Body of pancreas (tissue), 4 donors: ENCODE measurements at places on chromosomes 7 and 10. TPM values are rescaled to one million over a fixed set of nuclear protein-coding genes. Genes with fewer than 3 reads are reported as not detected.

The JMJD1C gene
- 91.8 TPM for total RNA-seq

The BEND7 gene
- total RNA-seq: 13.7 TPM

The GJD4 gene
- not detected for total RNA-seq

The FLNC gene
- 1.8 TPM for total RNA-seq

The HOXA3 gene
- total RNA-seq: 1.6 TPM

The CNPY4 gene
- total RNA-seq: 2.3 TPM

The NPSR1 gene
- total RNA-seq: not detected

The NRG3 gene
- total RNA-seq: 0.26 TPM

The CPA2 gene
- total RNA-seq: 4,381 TPM

The INA gene
- total RNA-seq: 2.3 TPM

The ITGB8 gene
- 22.1 TPM for total RNA-seq

The SPDYE1 gene
- not detected for total RNA-seq

The SLC25A40 gene
- 33.3 TPM for total RNA-seq

The RPA3 gene
- total RNA-seq: 0.66 TPM

The FEZF1 gene
- total RNA-seq: not detected

The LHFPL3 gene
- not detected for total RNA-seq

The FGFBP3 gene
- 3.4 TPM for total RNA-seq
